ENCODE measurements at places on chromosomes 16 and 17. TPM values are rescaled to one million over a fixed set of nuclear protein-coding genes. Genes with fewer than 3 reads are reported as not detected.

- H3K4me1 ChIP-seq = peaks cover 20% of the 10 kb centered on the region
- peaks cover 2% of the 10 kb centered on the region for H3K27me3 ChIP-seq
- peak overlapping the region; percentile 48 for H3K27ac ChIP-seq
- peaks cover 28% of the 10 kb centered on the region for H3K36me3 ChIP-seq
These were observed 13.9 kb downstream of the SARM1 start for GRCh38 chr17:28385406-28385805.

GRCh38 chr17:42886283-42887176, 14.1 kb upstream of the G6PC1 start:
- no peak overlapping the region for H3K27ac ChIP-seq
- no peak for DNase-seq

DNA sequence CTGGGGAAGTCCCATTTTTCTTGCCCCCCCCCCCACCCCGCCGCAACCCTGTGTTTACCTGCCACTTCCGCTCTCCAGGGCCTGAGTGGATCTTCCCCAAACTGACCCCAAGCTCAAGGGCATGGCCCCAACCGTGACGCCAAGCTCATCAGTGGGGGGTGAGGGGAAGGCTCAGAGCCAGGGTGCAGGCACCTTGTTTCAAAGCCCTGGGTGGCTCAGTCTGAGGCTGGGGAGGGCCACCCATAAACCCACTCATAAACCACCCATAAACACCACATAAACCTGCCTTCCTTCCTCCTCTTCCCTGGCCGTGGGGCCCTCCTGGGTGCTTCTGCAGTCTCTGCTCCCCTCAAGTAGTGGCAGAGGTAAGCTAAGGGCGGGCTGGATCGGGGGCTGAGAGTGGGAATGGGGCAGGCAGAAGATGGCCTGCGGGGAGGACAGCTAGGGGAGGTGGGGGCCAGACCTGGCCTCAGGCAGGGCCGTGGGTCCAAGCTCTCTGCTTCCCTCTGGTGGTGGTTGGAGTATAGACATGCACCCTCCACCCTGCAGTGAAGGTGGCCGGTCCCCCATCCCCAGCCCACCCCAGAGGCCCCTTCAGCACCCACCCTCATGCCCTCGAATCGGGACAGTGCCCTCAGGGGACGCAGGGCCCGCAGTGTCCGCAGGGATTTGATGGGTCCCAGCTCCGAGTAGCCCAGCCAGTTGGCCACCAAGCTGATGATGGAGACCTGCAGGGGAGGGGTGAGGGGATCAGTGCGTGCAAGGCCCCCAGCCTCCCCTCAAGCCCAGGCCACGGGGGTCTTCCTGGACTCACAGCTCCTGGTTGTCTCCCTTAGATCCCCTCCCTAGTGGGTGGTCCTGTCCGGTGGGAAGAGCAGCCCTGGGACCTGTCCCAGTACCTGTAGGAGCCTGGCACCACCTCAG, 14.6 kb upstream of the CD79B start:
- peak; percentile 74 for DNase-seq
- H3K27me3 ChIP-seq = no peaks in the 10 kb centered on the region
- peaks cover 20% of the 10 kb centered on the region for H3K4me1 ChIP-seq
- peak overlapping the region; percentile 77 for H3K27ac ChIP-seq

- H3K36me3 ChIP-seq = no peaks in the 10 kb centered on the region
- DNase-seq = peak; percentile 12
- peak overlapping the region; percentile 56 for H3K4me3 ChIP-seq
- peaks cover 63% of the 10 kb centered on the region for H3K4me1 ChIP-seq
- no peaks in the 10 kb centered on the region for H3K27me3 ChIP-seq
These were observed 58.7 kb downstream of the PLXDC1 start for GRCh38 chr17:39092692-39093230.

DNA sequence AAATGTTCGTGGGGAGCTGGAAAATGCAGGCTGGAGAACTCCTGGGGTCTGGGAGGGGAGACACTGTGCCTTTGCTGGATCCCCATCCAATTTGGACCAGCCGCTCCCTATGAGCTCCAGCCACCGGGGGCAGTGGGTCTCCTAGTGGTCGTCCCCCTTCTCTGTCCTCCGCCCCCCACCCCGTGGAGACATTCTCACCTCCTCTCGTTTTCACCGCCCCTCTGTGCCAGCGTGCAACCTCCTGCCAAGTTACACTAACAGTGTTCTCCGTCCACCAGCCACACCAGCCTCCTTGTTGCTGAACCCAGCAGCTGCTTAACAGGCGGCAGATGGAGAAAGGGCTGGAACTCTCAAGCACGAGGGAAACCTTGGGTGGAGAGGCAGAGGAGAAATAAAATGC, 67.4 kb upstream of the SOX9 start:
- no peaks in the 10 kb centered on the region for H3K27me3 ChIP-seq
- no peak overlapping the region for H3K27ac ChIP-seq
- no peaks in the 10 kb centered on the region for H3K36me3 ChIP-seq
- no peak overlapping the region for H3K4me3 ChIP-seq
- DNase-seq = no peak

DNA sequence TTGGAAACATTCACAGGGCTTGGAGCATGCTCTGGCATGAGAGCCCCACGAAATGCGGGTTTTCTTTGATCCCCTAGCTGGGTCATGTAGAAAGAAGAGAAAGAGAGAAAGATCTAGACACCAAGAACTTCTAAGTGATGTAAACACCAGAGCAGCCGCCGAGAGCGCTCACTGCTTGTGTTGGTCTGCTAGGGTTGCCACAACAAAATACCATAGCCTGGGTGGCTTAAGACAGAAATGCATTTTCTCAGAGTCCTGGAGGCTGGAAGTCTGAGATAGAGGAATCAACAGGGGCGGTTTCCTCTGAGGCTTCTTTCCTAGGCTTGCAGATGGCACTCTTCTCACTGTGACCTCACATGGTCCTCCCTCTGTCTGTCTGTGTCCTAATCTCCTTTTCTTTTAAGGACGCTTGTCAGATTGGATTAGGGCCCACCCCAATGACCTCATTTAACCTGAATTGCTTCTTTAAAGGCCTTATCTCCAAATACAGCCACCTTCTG, 139.5 kb downstream of the CYLD start:
- H3K4me3 ChIP-seq = no peak overlapping the region
- no peaks in the 10 kb centered on the region for H3K36me3 ChIP-seq
- no peak for DNase-seq
- H3K4me1 ChIP-seq = no peaks in the 10 kb centered on the region

DNA sequence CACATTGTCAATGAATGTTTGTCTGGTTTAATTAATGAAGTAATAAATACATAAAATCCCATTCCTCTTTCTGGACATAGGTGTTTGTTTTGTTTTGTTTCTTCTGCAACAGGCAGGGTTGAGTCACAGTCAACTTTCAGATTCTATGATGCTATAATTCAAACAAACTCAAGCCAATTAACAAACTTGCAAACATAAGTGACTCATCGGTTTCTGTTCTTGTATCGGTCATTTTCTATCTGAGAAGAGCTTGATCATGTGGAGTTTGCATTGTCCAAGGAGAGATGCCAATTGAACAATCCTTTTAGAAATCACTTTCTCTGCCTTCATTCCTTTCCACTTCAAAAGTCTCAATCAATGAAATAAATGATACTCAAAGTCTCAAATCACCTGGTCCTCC, 294.2 kb upstream of the C16orf82 start:
- no peak overlapping the region for H3K27ac ChIP-seq
- H3K36me3 ChIP-seq = no peaks in the 10 kb centered on the region
- DNase-seq = no peak
- H3K27me3 ChIP-seq = peaks cover 28% of the 10 kb centered on the region

DNA sequence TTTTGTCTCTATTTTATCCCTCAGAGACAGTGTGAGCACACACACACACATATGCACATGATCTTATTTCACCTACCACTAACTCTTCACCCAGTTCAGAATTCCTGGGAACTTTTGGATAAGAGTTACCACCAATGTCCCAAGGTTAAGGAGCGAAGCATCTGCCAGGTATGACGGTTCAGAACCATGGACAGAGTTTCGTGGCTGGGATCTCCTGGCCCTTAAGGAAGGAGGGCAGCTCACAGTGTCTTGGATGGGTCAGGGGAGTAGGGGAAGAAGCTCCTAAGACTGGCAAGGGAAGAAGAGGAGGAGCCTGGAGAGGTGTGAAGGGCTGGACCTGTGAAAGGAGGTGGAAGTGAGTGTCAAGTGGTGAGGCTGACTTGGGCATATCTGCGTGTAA, 23.0 kb upstream of the TMEM132E start:
- H3K27me3 ChIP-seq = peaks cover 5% of the 10 kb centered on the region
- no peaks in the 10 kb centered on the region for H3K4me1 ChIP-seq
- H3K36me3 ChIP-seq = no peaks in the 10 kb centered on the region
- no peak overlapping the region for H3K4me3 ChIP-seq

GRCh38 chr17:79728908-79729471, 1.8 kb upstream of the ENPP7 start:
- H3K36me3 ChIP-seq = no peaks in the 10 kb centered on the region
- DNase-seq = no peak
- H3K27me3 ChIP-seq = no peaks in the 10 kb centered on the region
- no peak overlapping the region for H3K4me3 ChIP-seq
- no peak overlapping the region for H3K27ac ChIP-seq
- H3K4me1 ChIP-seq = peaks cover 12% of the 10 kb centered on the region

DNA sequence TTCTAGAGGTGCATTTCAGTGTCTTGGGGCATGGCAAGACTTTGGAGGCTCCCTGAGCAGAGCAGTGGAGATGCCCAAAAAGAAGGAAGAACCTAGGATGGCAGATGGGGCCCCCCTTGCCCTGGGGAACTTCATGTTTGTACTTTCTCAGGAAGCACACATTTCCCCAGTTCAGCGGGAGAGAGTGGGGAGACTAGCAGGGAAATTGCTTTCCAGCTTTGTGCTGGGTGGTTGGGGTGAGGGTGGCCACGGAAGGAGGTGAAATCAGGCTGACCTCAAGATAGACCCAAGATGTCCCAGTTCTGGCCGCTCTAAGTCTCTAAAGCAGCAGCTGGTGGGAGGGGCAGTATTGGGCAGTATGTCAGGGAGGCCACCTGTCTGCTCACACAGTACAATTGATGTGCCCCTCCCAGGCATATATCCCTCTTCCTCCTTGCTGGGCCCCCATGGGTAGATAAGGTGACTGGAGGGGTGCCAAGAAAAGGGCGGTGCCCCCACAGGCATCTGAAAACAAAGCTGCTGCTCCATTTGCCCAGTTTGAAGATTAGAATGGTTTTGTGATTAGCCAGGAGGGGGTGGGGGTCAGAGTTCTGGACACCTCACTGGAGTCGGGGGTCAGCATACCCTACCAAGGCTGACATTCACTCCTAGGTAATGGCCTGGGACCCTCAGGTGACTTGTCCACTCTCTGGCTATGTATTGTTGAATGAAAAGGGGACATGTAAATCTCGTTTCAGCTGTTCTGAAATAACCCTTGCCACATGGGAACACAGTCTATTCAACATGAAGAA, 17.1 kb upstream of the NAGLU start:
- no peak overlapping the region for H3K27ac ChIP-seq
- H3K27me3 ChIP-seq = no peaks in the 10 kb centered on the region
- no peaks in the 10 kb centered on the region for H3K36me3 ChIP-seq

DNA sequence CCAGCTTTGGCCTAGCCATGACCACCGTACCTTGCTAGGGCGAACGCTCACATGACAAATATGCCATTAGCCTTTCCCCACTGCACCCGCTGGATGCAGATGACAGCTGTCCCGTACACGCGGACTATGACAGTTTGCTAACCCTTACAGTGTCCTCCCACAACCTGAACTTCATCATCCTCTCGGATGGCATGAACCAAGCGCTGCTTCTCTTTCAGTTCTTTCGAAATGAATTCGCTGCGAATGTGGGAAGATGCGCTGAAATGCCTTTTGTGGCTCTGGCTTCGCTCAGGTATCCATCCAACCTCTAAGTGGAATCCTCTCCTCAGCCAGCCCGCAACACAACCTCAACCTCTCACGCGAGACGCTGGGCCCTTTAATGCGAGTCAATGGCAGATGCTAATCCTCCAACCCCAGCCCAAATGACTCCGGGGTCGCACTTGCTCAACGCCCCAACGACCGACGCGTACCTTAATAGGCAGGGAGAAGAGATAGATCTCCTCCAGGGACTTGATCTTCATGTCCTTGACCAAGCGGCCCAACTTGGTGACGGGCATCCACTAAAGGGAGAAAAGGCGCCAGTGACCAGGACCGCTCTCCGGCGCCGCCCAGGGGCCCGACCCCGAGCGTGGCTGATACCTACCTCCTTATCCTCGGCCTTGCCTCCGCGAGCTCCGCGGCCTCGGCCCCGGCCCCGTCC, 670 bp downstream of the RPS2 start:
- peak; percentile 40 for DNase-seq
- H3K27me3 ChIP-seq = no peaks in the 10 kb centered on the region
- peak overlapping the region; percentile 96 for H3K27ac ChIP-seq
- peak overlapping the region; percentile 98 for H3K4me3 ChIP-seq
- H3K36me3 ChIP-seq = peaks cover 56% of the 10 kb centered on the region
- H3K4me1 ChIP-seq = peaks cover 36% of the 10 kb centered on the region

- H3K27me3 ChIP-seq = no peaks in the 10 kb centered on the region
- peaks cover 8% of the 10 kb centered on the region for H3K4me1 ChIP-seq
- no peak overlapping the region for H3K27ac ChIP-seq
- H3K4me3 ChIP-seq = no peak overlapping the region
These were observed 80.6 kb downstream of the CA4 start for GRCh38 chr17:60230358-60230757.

DNA sequence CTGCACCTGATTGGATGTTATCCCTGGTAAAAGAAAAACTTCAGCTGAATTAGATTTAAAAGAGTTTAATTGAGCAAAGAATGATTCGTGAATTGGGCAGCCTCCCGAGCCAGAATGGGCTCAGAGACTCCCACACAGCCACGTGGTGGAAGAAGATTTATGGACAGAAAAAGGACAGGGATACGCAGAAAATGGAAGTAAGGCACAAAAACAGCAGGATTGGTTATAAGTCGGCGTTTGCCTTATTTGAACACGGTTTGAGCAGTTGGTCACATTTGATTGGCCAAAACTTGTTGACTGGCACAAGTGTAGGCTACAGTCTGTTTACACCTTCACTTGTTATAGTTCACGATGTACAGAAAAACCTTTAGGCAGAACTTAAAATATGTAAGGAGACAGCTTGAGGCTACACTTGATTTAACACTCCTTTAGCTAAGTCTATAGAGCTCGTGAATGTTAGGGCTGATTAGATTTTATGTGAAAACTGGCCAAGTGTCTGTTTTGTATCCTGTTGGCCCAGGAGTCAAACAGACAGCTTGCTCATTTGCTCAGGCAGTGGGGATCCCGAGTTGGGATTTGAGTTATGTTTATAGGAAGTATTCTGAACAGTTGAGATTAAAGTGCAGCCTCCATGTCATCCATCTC, 119.5 kb upstream of the SHISA6 start:
- no peaks in the 10 kb centered on the region for H3K36me3 ChIP-seq
- no peak for DNase-seq
- H3K4me3 ChIP-seq = no peak overlapping the region
- no peaks in the 10 kb centered on the region for H3K27me3 ChIP-seq

- no peaks in the 10 kb centered on the region for H3K36me3 ChIP-seq
- no peak overlapping the region for H3K27ac ChIP-seq
- no peak for DNase-seq
- no peak overlapping the region for H3K4me3 ChIP-seq
- peaks cover 1% of the 10 kb centered on the region for H3K27me3 ChIP-seq
These were observed 74.5 kb downstream of the ERCC4 start for GRCh38 chr16:13994239-13995106.

GRCh38 chr17:34436607-34437006, 73.6 kb upstream of the CCL1 start:
- H3K27me3 ChIP-seq = peaks cover 7% of the 10 kb centered on the region
- H3K36me3 ChIP-seq = no peaks in the 10 kb centered on the region
- H3K4me3 ChIP-seq = no peak overlapping the region
- peak; percentile 4 for DNase-seq
- no peaks in the 10 kb centered on the region for H3K4me1 ChIP-seq
- no peak overlapping the region for H3K27ac ChIP-seq

CES4A gene
- total RNA-seq = 4.5 TPM

HBQ1 gene
- total RNA-seq = 2.2 TPM

PLCD3 gene
- 6.6 TPM for total RNA-seq

SMTNL2 gene
- not detected for total RNA-seq

EPN3 gene
- not detected for total RNA-seq

CLDN7 gene
- total RNA-seq = 1.7 TPM

HOXB7 gene
- 0.50 TPM for total RNA-seq

SOX15 gene
- total RNA-seq = 0.25 TPM
